MCF 10A (cell line): ENCODE measurements at places on chromosomes 11 and 22. TPM values are rescaled to one million over a fixed set of nuclear protein-coding genes. Genes with fewer than 3 reads are reported as not detected.

- H3K27ac ChIP-seq, result no peak overlapping the region
- DNase-seq, result no peak
- no peaks in the 10 kb centered on the region for H3K36me3 ChIP-seq
- no peaks in the 10 kb centered on the region for H3K4me1 ChIP-seq
Measured at GRCh38 chr11:129290966-129291365, 84.7 kb upstream of the BARX2 start.

- no peak for DNase-seq
- no peaks in the 10 kb centered on the region for H3K27me3 ChIP-seq
- H3K36me3 ChIP-seq, result peaks cover 22% of the 10 kb centered on the region
- H3K27ac ChIP-seq, result no peak overlapping the region
Measured at GRCh38 chr11:64859542-64860414, 15.3 kb upstream of the CDC42BPG start.

DNA sequence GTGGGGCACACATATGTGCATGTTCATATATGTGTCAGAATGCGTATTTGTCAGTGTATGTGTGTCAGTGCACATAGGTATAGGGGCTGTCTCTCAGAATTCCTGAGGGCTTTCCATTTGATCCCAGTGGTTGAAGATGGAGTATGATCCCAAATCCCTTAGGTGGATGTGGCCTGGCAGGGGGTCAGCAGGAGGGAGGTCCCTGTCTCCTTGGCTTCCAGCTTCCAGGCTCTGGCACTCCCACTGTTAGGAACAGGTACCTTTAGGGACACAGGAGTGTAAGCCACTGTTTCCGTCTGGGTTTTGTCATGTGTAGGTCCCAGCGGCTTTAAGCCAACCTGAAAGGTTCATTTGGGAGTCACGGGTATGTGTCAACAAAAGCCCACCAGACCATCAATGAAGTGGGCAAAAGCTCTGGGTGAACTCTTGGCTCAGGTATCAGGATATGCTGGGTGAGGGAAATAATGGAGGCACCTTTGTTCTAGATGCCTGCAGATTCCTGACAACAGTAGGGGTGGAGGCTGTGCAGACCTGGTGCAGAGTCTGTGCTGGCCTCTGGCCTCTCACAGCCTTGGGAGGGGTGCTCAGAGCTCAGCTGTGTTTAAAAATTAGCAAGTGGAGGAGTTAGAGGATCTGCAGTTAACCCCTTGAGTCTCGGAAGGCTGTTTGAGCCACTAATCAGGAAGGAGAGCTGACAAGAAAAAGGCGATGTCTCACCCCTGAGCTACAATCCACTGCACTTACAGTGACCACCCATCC is 9.0 kb downstream of the KCNQ1OT1 start:
- peak overlapping the region; percentile 32 for H3K27ac ChIP-seq
- H3K36me3 ChIP-seq, result no peaks in the 10 kb centered on the region
- H3K4me1 ChIP-seq, result peaks cover 16% of the 10 kb centered on the region
- H3K27me3 ChIP-seq, result no peaks in the 10 kb centered on the region

The MFNG gene
- total RNA-seq, result 0.56 and 1.2 TPM in 2 replicates

The TREH gene
- total RNA-seq, result not detected in 2 replicates

The SCN3B gene
- 1.2 and 3.3 TPM in 2 replicates for total RNA-seq

GRCh38 chr11:40514124-40514523 is 945.3 kb downstream of the LRRC4C start:
- DNase-seq, result peak; percentile 79
- H3K27me3 ChIP-seq, result no peaks in the 10 kb centered on the region
- no peaks in the 10 kb centered on the region for H3K36me3 ChIP-seq
- H3K27ac ChIP-seq, result no peak overlapping the region
- peaks cover 13% of the 10 kb centered on the region for H3K4me1 ChIP-seq

DNA sequence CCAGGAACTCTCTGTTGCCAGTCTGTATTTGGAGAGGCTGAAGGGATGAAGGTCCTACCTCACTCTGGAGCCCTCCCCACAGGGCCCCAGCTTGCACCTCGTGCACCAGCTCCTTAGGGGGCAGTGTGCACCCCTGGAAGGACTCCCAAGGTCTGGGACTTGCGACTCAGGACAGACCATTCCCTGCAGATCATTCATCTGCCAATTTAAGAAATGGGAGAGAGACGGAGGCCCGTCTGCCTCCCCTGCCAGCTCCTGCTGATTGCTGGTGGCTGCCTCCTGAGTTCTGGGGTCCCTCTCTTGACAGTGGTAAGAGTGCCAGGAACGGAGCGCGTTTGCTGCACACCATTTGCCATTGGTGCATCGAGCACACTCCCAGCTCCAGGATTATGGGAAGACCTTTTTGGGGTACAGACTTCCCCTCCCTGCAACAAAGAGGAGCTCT is 27.4 kb upstream of the MALAT1 start:
- peaks cover 15% of the 10 kb centered on the region for H3K4me1 ChIP-seq
- H3K36me3 ChIP-seq, result peaks cover 5% of the 10 kb centered on the region
- H3K4me3 ChIP-seq, result peak overlapping the region; percentile 43
- H3K27me3 ChIP-seq, result no peaks in the 10 kb centered on the region
- H3K27ac ChIP-seq, result peak overlapping the region; percentile 97
- DNase-seq, result peak; percentile 85

The RIMBP3B gene
- total RNA-seq, result not detected in 2 replicates

The POTEH gene
- total RNA-seq, result not detected in 2 replicates

GRCh38 chr22:40015358-40015976 is 20.7 kb downstream of the FAM83F start:
- H3K27ac ChIP-seq, result peak overlapping the region; percentile 83
- peaks cover 9% of the 10 kb centered on the region for H3K4me1 ChIP-seq
- DNase-seq, result no peak
- H3K36me3 ChIP-seq, result peaks cover 24% of the 10 kb centered on the region
- H3K27me3 ChIP-seq, result no peaks in the 10 kb centered on the region

DNA sequence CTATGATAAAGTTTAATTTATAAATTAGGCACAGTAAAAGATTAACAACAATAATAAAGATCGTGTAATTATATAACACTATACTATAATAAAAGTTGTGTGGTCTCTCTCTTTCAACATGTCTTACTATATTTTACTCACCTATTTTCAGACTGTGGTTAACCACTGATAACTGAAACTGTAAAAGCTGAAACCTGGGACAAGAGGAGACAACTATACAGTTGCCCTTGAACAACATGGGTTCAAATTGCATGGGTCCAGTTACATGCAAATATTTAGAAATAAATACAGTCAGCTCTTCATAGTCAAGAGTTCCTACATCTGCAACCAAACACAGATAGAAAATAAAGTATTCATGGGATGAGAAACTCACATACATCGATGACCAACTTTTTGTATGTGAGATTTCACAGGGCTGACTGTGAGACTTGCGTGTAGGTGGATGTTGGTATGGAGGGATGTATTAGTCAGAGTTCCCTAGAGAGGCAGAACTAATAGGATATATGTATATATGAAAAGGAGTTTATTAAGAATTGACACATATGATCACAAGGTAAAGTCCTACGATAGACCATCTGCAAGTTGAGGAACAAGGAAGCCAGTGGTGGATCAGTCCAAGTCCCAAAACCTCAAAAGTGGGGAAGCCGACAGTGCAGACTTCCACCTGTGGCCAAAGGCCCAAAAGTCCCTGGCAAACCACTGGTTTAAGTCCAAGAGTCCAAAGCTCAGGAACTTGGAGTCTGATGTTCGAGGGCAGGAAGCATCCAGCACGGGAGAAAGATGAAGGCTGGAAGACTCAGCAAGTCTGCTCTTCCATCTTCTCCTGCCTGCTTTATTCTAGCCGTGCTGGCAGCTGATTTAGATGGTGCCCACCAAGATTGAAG is 359.5 kb downstream of the INSC start:
- peaks cover 64% of the 10 kb centered on the region for H3K27me3 ChIP-seq
- H3K36me3 ChIP-seq, result no peaks in the 10 kb centered on the region
- H3K4me1 ChIP-seq, result no peaks in the 10 kb centered on the region
- no peak for DNase-seq
- no peak overlapping the region for H3K4me3 ChIP-seq

The SHISA8 gene
- total RNA-seq, result not detected in 2 replicates

The FAM180B gene
- not detected in 2 replicates for total RNA-seq

GRCh38 chr11:87926250-87926970 is 248.8 kb downstream of the RAB38 start:
- H3K4me3 ChIP-seq, result no peak overlapping the region
- H3K27ac ChIP-seq, result peak overlapping the region; percentile 24
- peak; percentile 85 for DNase-seq
- H3K27me3 ChIP-seq, result no peaks in the 10 kb centered on the region
- H3K36me3 ChIP-seq, result no peaks in the 10 kb centered on the region
- peaks cover 6% of the 10 kb centered on the region for H3K4me1 ChIP-seq

GRCh38 chr22:46069521-46070214 is 80.7 kb upstream of the PPARA start:
- H3K4me1 ChIP-seq, result peaks cover 25% of the 10 kb centered on the region
- peaks cover 58% of the 10 kb centered on the region for H3K36me3 ChIP-seq
- no peaks in the 10 kb centered on the region for H3K27me3 ChIP-seq
- DNase-seq, result peak; percentile 98
- H3K27ac ChIP-seq, result peak overlapping the region; percentile 100
- peak overlapping the region; percentile 74 for H3K4me3 ChIP-seq

- no peaks in the 10 kb centered on the region for H3K36me3 ChIP-seq
- H3K4me3 ChIP-seq, result no peak overlapping the region
- H3K4me1 ChIP-seq, result no peaks in the 10 kb centered on the region
- H3K27ac ChIP-seq, result no peak overlapping the region
- H3K27me3 ChIP-seq, result no peaks in the 10 kb centered on the region
- DNase-seq, result no peak
Measured at GRCh38 chr11:12636871-12637410, 37.3 kb upstream of the TEAD1 start.

- no peaks in the 10 kb centered on the region for H3K36me3 ChIP-seq
- no peaks in the 10 kb centered on the region for H3K27me3 ChIP-seq
- no peak overlapping the region for H3K27ac ChIP-seq
- DNase-seq, result no peak
- peaks cover 65% of the 10 kb centered on the region for H3K4me1 ChIP-seq
Measured at GRCh38 chr11:14414470-14415461, 55.8 kb upstream of the RRAS2 start.

DNA sequence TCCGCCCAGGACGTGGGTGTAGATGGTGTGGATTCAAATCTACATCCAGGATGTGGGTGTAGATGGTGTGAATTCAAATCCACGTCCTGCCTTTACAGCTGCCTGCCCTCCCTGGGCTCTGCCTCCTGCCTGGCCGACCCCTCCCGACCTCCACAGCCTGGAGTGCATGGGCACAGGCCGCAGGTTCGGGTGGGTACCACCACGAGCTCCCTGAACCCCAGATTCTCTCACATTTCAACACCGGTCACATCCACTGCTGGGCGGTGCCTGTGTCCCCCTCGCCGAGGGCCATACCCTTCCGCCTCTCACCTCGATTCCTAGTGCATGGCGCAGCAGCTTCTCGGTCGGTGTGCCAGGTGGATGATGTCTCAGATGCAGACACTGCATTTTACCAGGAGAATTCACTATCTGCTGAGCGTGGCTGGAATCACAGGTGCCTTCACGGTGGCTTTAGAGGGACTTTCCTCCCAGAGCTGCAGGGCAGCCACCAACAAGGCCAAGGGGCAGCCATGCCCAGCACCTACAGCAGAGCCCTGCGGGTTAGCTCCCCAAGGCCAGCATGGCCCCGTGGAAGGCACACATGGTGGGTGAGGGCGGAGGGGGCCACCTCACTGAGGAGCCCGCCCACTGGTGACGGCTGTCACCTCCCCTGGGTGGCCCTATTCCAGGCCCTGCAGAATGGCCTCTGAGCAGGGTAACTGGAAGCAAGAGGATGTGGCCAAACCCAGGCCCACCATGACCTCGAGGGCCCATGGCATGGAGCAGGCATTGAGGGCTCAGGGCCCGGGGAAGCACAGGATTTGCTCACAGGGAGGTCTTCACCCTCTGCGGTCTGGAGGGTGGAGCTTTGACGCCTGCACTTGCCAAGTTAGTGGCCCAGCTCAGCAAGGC is 638.5 kb downstream of the TBC1D22A start:
- no peaks in the 10 kb centered on the region for H3K4me1 ChIP-seq
- no peak overlapping the region for H3K4me3 ChIP-seq
- H3K27me3 ChIP-seq, result no peaks in the 10 kb centered on the region
- no peak for DNase-seq
- H3K27ac ChIP-seq, result no peak overlapping the region

- peaks cover 12% of the 10 kb centered on the region for H3K27me3 ChIP-seq
- H3K27ac ChIP-seq, result no peak overlapping the region
Measured at GRCh38 chr11:17588721-17589120, 41.7 kb downstream of the OTOG start.

The MAPK8IP2 gene
- 1.2 and 2.5 TPM in 2 replicates for total RNA-seq

DNA sequence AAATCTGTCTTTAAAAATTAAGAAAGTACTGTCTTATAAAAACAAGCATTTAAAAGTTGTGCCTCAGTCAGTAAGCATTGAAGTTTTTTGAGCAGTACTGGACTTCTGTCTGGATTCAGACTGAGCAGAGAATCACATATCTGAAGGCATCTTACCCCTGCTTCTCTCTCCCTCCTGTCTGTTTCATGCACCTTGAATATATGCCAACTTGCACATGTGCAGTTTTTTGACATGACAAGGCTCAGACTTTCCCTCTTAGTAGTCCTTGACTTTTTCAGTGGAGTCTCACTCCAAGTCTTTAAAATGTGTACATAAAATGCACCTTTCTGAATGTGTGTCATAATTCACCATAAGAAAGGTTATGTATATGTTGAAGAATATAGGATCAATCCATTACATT is 19.8 kb downstream of the SPECC1L start:
- H3K27me3 ChIP-seq, result no peaks in the 10 kb centered on the region
- peaks cover 25% of the 10 kb centered on the region for H3K4me1 ChIP-seq
- no peak overlapping the region for H3K4me3 ChIP-seq
- DNase-seq, result no peak
- H3K27ac ChIP-seq, result no peak overlapping the region

DNA sequence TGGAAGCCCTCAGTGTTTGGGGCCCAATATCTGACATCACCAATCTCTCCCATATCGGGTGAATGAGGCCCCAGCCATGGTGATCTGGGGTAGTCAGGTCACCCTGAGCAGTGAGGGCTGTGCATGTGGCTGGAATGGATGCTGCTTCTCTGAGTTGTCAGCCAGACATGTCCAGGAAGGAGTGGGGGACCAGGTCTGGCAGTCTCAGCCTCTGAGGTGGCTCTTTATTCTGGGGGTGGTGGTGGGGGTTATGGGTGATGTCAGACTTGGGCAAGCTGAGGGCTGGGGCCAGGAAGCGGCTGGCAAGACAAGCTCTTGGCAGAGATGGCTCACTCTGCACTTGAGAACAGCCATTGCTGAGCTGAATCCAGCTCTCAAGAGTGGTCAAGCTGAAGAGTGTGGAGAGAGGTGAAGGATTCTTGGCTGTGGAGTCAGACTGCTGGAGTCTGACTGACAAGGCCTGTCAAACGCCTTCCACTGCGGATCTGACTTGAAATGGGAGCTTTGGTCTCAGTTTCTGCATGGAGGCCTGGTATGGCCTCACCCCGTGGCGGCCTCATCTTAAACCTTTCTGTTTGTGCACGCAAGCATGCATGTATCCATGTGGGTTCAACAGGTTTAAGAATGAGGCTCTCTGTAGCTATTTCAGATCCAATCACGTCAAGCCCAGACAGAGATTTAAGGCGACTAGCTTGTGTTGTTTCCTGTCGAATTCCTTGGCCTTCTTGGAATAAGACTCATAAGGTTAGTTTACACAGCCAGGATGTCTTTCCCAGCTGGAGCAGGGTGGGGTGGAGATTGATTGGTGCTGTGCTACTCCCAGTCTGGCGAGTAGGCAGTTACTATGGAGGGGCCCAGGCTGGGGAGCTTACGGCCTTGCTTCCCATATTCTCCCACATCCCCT is 83.9 kb upstream of the TIMP3 start:
- no peak overlapping the region for H3K4me3 ChIP-seq
- no peak for DNase-seq
- H3K27ac ChIP-seq, result no peak overlapping the region
- H3K4me1 ChIP-seq, result peaks cover 9% of the 10 kb centered on the region

GRCh38 chr22:37487571-37487970 is 1.4 kb upstream of the MFNG start:
- no peak overlapping the region for H3K27ac ChIP-seq
- no peak overlapping the region for H3K4me3 ChIP-seq
- peaks cover 12% of the 10 kb centered on the region for H3K4me1 ChIP-seq
